GM13976 (cell line): ENCODE measurements at places on chromosomes 12 and 14.
A peak's percentile ranks its signal among the peaks of the same experiment; 100 is the strongest.

DNA sequence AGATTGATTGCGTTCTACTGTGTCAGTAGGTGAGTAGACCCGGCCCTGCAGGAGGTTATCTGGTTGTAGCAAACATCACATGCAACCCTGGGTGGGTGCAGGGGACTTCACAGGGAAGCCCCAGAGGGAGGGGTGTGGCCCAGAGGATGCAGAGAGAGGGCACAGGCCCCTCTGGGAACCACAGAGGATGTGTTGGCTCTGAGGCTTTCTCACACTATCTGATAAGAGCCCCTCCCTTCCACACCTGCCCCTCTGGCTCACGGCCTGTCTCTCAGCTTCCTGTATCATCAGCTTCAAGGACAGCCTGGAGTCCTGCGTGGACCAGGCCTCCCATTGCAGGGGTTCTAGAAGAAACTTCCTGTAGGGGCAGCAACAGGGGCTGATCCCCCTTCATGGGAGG lies 101.9 kb downstream of the RIN3 start:
- DNase-seq: peak; percentile 55

DNA sequence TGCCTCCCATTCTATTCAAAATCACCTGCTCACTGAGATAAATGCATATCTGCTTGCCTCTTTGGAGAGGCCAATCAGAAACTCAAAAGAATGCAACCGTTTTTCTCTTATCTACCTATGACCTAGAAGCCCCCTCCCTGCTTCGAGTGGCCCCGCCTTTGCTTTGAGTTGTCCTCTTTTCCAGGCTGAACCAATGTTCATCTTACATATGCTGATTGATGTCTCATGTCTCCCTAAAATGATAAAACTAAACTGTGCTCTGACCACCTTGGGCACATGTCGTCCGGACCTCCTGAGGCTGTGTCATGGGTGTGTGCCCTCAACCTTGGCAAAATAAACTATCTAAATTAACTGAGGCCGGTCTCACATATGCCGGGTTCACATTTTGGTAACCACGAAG lies 64.1 kb upstream of the HECTD1 start:
- no peak for DNase-seq

GRCh38 chr14:51962711-51963110 lies 26.6 kb upstream of the RTRAF start:
- no peak for DNase-seq

- no peak for DNase-seq
Observed at GRCh38 chr12:45348311-45348710, 132.4 kb downstream of the ANO6 start.

- no peak for DNase-seq
Observed at GRCh38 chr14:36212987-36213386, 36.5 kb upstream of the PTCSC3 start.

- no peak for DNase-seq
Observed at GRCh38 chr14:25522926-25523325, 473.0 kb upstream of the STXBP6 start.

DNA sequence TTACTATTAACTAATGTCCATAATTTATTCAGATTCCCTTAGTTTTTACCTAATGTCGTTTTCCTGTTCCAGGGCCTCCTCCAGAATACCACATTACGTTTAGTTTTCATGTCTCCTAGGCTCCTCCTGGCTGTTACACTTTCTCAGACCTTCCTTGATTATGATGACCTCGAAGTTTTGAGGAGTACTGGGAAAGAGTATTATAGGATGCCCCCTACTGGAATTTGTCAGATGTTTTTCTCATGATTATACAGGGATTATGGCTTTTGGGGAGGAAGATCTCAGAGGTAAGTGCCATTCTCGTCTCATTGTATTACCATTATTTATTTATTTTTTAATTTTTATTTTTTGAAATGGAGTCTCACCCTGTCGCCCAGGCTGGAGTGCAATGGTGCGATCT lies 17.7 kb upstream of the C1S start:
- DNase-seq: no peak

GRCh38 chr12:27754795-27755194 lies 25.2 kb upstream of the KLHL42 start:
- no peak for DNase-seq

DNA sequence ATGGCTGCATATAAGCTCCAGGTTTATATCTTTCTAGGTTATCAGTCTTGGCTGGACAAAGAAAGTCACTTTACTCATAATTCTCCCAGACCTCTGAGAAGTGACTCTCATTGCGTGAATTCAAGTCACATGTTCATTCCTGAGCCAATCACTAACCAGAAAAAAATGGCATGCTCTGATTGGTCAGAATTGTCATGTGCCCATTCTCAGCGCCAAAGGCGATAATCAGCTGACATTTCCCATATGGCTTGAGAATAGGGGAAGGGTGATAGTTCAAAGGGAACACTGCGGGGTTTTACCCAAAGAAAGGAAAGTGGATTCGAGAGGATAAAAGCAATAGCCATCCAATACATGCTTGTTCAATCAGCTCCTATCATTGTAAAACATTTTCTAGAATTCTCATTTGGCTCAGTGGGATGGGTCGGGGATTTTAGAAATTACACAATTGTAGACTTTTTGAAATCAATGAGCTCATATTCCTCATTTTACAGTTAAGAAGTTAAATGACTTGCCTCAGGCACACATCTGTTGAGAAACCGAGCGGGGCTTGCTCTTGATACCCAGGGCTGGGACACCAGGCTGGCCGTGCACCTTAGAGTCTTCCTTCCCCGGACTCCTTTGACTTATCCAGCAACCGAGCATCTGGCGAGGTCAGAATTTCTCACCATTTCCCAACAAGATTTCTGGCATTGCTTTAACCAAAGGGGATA lies 454.0 kb upstream of the TBX3 start:
- no peak for DNase-seq

DNA sequence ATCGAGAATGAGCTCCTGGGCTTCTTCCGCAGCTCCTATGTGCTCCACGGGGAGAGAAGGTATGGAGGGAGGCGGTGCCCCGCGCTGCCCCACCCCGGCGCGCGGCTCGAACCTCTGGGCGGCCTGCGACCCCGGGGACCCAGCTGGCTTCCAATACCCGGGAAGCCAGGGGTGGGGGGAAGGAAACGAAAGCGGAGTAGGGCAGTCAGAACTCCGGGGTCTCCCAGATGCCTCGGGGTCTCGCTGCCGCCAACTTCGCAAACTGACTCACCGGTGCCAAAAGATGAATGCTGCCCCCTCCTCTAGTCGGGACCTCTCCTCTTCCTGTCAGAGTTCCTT lies 1.3 kb downstream of the TRHDE start:
- no peak for DNase-seq

GRCh38 chr14:27085500-27085899 lies 487.7 kb upstream of the NOVA1 start:
- no peak for DNase-seq

DNA sequence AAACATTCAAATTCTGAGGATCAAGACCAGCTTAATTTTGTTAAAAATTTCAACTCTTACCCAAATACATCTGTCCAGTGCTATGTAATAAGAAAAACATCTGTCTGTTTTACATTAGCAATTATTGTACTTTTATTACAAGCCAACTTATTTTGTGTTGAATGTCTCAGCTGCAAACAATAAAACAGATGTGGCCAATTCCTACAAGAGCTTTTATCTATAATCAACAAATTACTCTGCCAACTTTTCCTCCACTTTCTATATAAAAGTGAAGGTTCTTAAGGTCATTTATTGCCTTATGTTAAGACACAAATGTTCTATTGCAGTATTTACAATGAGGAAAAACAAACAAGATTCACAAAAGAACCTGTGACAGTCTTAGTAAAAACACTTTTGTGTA lies 72.7 kb downstream of the NOVA1 start:
- DNase-seq: no peak

GRCh38 chr14:53128303-53129028 lies 24.7 kb downstream of the DDHD1 start:
- no peak for DNase-seq

GRCh38 chr12:3155702-3156370 lies 78.7 kb downstream of the TSPAN9 start:
- no peak for DNase-seq

GRCh38 chr14:85415015-85415712 lies 114.8 kb upstream of the FLRT2 start:
- DNase-seq: no peak

DNA sequence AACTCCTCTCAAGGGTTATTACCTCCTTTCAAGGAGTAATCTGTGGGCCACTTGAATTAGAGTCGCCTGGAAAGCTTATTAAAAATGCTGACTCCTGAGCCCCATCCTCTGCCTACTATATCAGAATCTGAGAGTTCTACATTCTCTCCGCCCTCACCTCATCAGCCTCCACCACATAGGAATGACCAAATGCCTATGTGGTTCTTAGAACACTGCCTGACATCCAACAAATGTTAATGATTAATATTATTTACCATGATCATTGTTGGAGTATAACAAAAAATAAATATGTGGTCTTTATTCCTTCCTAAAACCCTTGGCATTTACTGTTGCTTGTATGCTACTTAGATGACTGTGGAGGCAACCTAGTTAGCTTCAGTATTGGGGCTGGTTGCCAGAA lies 91.9 kb downstream of the BBS10 start:
- no peak for DNase-seq

- DNase-seq: peak; percentile 94
Observed at GRCh38 chr12:1804545-1805332, 15.6 kb upstream of the LRTM2 start.

DNA sequence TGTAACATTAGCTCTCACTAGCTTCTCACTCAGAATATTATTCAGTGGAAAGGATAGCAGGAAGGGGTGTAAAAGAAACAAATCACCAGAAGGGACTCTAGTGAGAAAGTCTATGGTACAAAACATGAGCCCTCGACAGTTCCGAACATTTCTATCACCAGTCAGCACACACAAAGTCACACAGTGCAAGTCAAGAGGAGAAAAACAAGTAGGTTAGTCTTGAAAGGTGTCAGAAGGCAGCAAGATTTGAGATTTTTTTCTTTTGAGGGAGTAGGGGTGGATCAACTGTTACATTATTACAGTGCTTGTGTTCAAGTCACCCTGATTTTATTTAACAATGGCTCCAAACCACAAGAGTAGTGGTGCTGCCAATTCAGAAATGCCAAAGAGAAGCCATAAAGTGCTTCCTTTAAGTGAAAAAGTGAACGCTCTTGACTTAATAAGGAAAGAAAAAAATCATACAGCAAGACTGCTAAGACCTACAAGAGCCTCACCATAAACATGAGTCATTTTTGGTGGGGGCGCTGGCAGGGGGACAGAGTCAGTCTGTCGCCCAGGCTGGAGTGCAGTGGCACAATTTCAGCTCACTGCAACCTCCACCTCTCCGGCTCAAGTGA lies 42.3 kb downstream of the GNS start:
- DNase-seq: no peak

GRCh38 chr14:105702275-105702817 lies 176.0 kb downstream of the TMEM121 start:
- no peak for DNase-seq

DNA sequence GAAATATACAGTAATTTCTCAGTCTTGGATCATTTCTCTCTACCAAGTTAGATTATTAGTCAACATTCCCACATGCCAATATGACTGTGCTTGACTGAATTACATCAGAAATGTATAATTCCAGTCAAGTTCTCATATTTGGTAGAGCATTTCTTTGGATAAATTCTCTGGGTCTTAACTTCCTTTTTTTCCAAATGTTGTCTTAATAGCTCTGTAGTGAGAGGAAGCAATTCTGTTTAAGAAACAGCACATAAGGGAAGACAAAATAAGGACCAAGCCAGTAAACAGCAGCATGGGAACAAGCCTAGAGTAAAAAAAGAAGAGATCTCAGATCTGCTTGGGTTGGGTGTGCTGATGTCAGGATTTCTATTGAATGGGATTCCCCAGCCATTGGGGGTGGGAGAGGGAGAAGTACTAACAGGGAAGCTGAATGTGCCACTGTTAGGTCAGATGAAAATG lies 14.2 kb upstream of the DYRK2 start:
- DNase-seq: no peak

- no peak for DNase-seq
Observed at GRCh38 chr14:97705107-97705506, 907.9 kb downstream of the VRK1 start.

DNA sequence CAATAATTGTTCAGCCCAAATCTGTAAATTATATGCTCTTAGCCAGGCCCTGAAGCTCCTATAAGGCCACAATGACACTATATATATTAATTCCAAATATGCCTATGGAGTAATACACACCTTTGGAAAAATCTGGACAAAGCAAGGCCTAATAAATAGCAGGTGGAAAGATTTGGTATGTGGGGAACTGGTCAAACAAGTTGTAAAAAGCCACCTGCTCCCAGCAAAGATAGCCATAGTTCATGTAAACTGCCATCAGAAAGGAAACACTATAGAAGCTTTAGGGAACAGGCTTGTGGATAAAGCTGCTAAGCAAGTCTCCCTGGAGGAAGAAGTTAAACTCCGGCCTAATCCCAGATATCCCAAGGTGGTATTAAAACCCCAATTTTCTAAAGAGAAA lies 29.7 kb downstream of the PRMT8 start:
- DNase-seq: no peak

DNA sequence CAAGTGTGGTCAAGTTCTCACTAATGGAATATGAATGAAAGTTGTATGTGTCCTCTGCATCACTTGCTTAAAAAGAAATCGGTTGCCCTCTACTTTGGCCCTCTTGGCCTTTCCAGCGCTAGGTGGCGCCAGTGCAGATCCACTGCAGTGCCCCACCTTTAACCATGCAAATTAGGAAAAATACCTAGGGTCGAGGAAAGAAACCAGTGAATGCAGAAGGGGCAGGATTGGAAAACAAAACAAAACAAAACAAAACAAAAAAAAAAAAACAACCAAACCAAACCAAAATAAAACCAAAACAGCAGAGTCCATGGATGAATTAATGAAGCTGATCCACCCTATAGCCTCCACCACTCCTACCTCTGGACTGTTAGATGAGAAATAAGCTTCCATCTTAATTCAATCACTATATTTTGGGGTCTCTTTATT lies 12.9 kb upstream of the NEMF start:
- no peak for DNase-seq

GRCh38 chr12:26042645-26043044 lies 82.2 kb downstream of the BHLHE41 start:
- no peak for DNase-seq

DNA sequence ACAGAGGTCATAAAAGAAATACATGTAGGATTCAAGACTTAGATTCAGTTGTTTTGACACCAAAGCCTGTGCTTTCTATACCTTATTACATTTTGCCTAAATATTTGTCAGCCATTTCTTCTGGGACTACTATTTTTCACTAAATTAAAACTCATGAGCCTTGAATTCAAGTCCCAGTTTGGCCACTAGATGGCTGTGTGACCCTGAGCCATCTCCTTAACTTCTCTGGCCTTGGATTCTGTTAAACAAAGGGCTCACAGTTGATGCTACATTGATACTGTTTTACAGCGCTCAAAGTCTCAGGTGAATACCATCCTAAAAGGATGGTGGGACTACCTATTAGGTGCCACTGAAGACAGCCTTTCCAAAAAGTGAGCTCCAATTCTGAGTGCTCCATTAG lies 39.6 kb upstream of the CCDC198 start:
- no peak for DNase-seq

- DNase-seq: peak; percentile 16
Observed at GRCh38 chr12:68001486-68002466, 12.5 kb downstream of the IFNG-AS1 start.

- DNase-seq: no peak
Observed at GRCh38 chr12:128459067-128459466, 192.1 kb downstream of the TMEM132C start.
